ENCODE measurements at places on chromosomes 12 and 14.

- DNase-seq, result no peak
Observed at GRCh38 chr12:108849660-108850059, 7.7 kb downstream of the SSH1 start.

DNA sequence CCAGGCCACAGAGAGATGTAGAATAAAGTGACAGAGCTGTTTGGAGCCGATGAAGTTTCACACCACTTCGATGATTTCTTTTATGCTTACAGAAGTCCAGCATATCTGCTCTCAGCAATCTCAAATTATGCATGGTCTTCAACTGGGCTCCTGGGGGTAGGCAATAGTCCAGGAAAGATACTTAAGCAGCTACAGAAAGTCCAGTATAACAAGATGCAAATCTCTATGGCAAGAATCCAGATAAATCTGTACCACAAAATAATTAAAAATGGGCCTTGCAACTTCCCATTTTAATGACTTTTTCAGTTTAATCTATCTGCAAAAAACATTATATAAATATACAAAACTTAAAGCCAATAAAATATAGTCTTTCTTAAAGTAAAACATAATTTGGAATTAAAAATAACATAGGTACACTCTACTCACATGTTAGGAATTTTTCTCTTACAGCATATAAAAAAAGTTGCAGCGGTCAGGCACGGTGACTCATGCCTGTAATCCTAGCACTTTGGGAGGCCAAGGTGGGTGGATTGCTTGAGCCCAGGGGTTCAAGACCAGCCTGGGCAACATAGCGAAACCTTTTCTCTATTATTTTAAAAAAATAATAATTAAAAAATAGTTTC, 20.5 kb upstream of the RAD51AP1 start:
- DNase-seq, result no peak

DNA sequence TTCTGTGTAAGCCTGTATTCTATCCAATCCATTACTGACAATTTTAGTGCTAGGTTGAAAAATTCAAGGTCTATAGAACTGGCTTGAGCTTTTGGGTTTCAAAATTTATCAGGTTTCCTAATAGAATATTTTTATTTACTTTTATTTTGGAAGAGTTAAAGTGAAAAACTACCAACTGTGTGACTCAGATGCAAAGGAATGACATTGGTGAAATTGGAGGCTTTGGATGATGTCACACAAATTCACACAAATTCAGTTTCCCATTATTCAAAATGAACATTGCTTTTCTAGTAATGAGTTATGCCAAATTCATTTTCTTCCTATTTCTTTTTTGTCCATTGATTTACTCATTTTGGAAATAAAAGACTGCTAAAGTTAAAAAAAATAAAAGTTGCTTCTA, 186.9 kb downstream of the ALX1 start:
- no peak for DNase-seq

- DNase-seq, result no peak
Observed at GRCh38 chr12:123167329-123167728, 16.4 kb upstream of the PITPNM2 start.

GRCh38 chr12:31966558-31967205, 7.5 kb downstream of the RESF1 start:
- no peak for DNase-seq

- DNase-seq, result no peak
Observed at GRCh38 chr12:57193706-57194245, 22.8 kb upstream of the NXPH4 start.

DNA sequence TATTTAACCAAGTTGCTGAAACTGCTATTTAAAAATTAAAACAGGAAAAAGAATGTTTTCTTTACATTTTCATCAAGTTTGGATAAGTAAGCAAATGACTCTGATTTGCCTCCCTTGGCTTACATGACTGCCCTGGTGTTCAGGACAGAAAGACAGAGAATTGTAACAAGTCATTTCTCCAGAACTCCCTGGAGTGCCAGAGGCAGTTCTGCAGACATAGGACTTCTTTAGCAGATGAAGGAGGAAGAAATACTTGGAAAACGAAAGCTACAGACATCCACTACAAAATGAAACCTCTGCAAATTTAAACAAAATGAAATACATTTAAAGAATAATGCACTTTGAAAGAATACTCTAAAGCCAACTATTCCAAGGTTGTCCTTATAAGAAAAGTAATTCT, 253.9 kb downstream of the LRFN5 start:
- DNase-seq, result no peak

GRCh38 chr12:89863493-89863938, 154.9 kb upstream of the ATP2B1 start:
- no peak for DNase-seq

DNA sequence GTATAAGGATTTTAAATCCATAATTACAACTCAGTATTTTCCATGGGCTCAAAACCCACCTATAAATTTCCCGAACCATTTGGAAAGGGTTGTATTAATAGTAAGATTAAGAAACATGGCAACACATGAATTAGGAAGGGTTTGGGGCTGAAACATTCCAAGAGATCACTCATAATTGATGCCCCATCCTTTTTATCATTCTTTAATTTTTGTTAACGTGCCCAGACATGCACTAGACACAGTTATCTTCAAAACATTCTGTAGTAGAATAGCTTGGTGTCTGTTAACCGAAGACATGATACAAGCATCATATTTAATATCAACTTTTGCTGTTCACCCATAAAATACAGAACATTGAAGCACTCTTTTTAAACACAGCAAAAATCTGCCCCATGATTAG, 106.8 kb upstream of the FRMD6 start:
- DNase-seq, result no peak

DNA sequence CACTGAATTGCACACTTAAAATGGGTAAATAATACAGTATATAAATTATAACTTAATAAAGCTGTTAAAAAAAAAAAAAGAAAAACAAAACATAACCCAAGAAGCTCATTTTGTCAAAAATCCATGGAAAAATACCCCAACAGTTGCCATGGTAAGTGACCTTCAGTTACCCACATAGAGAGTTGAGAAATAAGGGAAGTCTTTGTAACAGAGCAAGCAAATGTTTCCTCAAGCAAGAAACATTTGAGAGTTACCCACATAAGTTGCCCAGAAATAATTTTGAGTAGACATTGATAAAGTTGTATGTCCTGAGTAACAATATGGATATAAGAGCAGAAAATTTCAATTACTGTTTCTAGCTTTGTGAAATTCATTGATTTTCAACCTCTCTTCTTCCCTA, 227.4 kb downstream of the CCDC59 start:
- DNase-seq, result no peak

GRCh38 chr12:132951649-132952048, 4.5 kb downstream of the ZNF605 start:
- no peak for DNase-seq

- no peak for DNase-seq
Observed at GRCh38 chr12:78916845-78917480, 52.4 kb downstream of the SYT1 start.

- DNase-seq, result peak; percentile 87
Observed at GRCh38 chr12:76348079-76348901, at the start of gene BBS10. Gene BBS10 (minus strand): TSS chr12:76348415. CDS start chr12:76348358, 57 bp downstream.

GRCh38 chr12:65279369-65280112, 1.1 kb downstream of the MSRB3 start:
- no peak for DNase-seq

GRCh38 chr12:98819821-98820404, 174.8 kb downstream of the APAF1 start:
- DNase-seq, result no peak

DNA sequence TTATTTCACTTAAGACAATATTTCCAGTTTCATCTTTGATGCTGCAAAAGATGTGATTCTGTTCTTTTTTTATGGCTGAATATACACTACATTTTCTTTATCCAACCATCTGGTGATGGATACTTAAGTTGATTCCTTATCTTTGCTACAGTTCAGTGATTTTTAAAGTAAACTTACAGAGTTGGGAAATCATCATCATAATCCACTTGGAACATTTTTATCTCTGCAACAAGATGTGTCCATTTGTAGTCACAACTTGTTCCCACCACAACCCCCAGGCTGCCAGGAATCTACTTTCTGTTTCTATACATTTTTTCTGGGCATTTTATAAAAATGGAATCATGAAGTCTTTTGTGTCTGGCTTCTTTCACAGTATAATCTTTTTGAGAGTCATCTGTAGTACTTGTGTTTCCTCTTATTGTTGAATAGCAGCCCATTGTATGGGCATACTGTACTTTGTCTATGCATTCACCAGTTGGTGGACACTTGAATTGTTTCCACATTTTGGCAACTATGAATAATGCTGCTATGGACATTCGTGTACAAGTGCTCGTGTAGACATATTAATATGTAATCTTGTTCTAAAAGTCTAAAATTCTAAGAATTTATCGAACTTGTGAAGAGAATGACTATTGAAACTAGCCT, 212.5 kb upstream of the DDHD1 start:
- DNase-seq, result peak; percentile 24

DNA sequence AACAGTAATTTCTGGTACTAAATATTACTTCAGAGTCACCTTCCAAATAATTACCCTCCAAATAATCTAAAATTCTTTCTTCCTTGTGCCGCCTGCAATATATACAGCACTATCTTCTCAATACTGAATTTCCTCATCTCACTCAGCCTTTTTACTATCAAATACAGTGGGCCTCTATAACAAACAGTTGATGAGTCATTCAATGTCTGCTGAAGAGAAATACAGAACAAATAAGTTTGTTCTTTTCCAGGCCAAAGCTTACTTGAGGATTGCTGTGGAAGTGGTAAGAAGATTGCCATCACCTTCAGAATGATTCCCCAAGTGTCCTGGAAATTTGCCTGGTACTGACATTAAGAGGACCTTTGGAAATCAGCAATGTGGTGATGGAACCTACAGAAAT, 218.2 kb upstream of the ARHGAP5 start:
- DNase-seq, result no peak

GRCh38 chr14:79805636-79806035, 405.7 kb downstream of the DIO2 start:
- peak; percentile 34 for DNase-seq

GRCh38 chr14:19873178-19873577, 1.8 kb upstream of the OR4K2 start:
- DNase-seq, result no peak

DNA sequence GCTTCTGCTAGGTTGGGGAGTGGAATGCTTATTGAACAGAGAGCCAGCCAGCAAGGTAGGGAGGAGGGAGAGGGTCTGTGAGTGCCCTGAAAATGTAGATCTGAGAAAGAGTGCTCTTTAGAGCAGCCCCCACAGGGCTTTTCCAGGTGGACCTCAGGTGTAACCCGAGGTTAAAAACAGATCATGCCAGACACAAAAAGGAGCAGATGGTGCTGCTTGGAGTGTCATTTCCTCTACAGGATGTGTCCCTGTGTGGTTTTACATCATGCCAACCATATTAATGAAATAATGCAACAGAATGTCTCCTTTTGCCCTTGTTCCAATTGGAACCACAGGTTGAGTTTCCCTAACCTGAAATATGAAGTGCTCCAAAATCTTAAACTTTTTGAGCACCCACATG, 6.4 kb downstream of the SUSD6 start:
- DNase-seq, result no peak

DNA sequence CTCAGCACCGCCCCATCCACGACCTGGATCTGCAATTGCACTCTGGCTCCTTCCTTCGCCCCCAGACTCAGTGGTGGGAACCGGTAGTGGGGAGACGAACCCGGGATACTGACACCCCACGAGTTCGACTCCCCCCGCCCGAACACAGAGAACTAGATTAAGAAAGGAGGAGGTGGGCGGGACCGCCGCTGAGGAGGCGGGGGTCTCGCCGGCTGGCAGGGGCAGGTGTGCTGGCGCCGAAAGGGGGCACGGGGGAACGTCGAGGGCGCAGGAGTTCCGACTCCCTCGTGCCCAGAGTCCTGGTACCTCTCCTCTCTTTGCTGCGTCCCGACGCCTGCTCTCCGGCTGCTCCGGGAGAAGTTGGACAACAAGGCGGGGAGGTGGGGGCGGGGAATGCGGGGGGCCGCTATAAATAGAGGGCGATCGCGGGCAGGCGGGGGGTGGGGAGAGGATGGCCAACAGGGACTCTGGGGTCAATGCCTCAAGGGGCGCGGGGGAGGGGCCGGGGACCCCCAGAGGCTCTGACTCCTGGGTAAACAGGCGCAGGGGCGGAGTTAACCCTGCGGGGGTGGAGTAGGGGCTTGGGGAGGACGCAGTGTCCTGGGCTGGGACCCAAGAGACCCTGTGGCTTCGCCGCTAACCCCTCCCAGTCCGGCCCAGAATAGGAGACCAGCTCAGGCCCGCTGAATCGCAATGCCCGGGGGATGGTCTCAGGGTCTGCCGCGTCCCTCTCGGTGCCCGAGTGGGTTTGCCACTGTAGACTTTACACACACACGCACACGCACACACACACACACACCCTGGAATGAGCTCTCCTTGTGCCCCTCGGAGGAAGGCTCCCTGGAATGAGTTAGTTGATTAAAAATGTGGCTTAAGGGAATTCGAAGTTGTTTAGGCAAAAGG, 761 bp upstream of the NDRG2 start:
- peak; percentile 72 for DNase-seq

DNA sequence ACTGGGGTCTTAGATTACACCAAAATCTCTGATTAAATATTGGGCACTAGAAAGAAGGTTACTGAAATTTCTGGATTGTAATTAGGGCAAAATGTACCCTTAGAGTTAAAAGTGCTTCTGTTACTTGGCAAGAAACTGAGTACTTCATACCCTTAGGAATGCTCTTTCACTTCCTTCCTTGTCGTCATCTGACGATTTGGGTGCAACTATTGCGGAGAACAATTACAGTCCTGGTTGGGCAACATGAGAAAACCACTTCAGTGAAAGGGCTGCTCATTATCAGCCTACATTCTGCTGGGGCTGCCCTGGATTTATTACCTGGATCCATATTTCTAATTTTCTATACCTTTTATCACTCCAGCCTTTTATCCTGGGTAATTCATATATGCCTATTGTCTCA, 348.5 kb upstream of the MDGA2 start:
- DNase-seq, result no peak

DNA sequence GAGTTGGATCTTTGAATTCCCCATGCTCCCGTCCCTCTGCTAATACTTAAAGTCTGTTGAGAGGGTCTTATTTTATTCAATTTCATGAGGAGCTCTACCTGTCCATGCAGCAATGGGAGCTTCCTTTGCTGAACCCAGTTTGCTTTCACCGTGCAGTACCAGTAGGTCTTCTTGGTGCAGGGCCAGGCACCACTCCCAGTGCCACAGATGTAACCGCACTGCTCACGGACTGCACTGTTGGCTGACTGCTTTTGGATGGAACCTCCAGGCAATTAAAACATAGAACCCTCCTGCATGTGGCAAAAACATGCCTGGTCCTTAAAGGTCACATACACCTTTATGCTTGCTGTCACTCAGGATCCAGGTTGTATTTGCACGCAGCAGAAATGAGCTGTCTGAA, 9.3 kb upstream of the CABP1 start:
- DNase-seq, result no peak

DNA sequence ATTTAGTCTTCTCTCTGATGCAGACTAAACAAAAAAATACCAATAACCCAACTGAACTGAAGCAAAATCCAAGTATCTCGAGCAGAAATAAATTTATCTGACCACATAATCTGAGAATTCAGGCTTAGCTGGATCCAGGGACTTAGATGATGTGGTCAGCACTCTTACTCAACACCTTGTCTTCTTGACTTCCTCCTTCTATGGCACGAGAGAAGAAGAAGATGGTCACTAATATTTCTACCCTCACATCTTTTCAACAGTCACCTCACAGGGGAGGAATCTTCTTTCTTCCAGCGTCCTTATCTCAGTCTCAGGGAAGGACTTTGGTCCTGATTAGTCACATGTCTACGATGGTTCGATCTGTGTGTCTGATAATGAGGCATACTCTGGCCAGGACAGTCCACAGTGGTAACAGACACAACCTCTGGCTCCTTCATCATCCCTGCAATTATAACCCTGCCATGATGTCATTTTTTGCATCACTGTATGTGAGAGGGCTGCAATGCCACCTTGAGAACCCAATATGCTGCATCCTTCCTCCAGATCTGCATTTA, 15.8 kb downstream of the RGS6 start:
- DNase-seq, result no peak

Data from right lung (tissue), 10 donors.